ENCODE measurements at places on chromosomes 2 and 18.

GRCh38 chr2:218149098-218149497 lies 17.7 kb downstream of the CXCR1 start:
- DNase-seq: no peak

- DNase-seq: no peak
These were observed 154.0 kb downstream of the AGAP1 start for GRCh38 chr2:235647877-235648276.

DNA sequence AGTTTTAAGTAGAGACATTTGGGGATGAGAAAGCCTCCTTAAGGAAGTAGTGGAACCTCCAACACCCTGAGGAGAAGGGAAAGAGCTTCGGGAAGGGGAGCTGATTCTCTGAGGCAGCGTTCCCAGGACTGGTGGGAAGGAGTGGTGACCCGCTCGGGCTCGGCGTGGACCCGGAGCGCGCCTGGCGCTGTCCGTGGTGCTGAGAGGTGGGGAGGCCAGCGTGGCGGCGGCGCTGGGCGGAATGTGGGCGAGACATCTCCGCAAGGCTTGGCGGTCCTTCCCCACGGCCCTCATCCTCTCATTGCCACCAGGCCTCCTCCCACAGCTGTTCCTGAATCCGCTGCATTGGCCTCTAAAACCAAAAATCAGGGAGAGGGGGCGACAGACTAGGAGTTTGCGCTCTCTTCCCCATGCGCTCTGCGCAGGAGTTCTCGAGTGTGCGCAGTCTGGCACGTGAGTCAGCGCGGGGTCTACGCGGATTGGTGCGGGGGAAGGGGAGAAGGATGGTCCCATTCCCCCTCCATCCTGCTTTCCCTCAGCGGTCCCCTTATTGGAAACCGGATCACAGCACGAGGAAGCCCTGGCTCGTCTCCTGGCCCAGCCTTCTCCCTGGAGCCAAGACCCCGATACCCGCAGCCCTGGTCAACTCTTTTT lies 857 bp downstream of the RESP18 start:
- no peak for DNase-seq

DNA sequence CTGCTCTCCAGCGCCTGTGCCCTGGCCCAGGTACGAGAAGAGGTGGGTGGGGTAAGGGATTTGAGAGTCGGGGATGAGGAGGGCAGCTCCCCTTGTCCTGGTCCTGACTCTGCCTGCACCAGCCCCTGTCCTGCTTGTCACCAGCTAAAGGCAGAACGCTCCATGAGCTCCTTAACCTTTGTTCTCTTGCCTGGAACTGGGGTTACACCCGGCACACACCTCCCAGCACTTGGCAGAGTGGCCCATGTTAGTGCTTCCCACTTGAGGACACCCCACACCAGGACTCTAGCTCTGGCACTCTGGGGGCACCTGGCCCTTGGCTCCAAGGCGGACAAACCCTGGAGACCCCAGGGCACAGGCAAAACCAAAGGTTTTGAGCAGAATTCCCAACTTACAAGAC lies 19.2 kb downstream of the ANO7 start:
- DNase-seq: no peak

DNA sequence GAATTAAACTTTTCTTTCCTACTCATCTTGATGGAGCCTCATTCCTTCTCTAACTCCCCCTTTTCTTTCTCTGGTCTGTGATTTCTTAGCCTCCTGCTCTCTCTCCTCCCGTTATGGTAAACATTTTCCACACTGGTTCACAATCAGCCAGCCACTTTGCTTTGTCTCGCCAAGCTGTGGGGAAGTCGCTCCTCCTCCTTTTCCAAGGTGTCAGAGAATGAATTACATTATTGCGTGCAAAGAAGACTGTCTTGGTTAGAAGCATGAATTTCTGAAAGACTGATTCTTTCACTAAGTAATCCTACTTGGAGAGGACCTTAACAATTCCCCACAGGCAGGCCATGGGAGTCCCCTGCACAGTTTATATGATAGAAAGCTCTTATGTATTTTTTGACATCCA lies 46.1 kb downstream of the RASGRP3 start:
- no peak for DNase-seq

GRCh38 chr2:188244383-188244782 lies 47.3 kb upstream of the GULP1 start:
- no peak for DNase-seq

DNA sequence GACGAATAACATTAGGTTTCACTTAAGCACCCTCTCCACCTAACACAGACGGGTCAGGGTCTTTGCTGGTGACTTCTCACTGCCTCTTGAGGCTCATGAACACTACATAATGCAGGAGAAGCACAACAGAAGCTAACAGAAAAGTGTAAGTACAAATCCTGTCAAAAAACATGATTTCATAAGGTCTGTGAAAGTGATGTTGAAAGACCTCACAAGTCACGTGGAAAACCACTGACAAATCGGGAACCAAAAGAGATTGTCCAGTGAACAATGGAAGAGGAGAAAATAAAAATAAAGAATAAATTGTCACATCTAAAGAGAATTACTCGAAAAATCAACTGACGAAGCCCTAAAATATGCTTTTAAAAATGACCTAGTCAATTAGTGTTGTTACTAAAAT lies 14.0 kb downstream of the PSD4 start:
- DNase-seq: no peak

DNA sequence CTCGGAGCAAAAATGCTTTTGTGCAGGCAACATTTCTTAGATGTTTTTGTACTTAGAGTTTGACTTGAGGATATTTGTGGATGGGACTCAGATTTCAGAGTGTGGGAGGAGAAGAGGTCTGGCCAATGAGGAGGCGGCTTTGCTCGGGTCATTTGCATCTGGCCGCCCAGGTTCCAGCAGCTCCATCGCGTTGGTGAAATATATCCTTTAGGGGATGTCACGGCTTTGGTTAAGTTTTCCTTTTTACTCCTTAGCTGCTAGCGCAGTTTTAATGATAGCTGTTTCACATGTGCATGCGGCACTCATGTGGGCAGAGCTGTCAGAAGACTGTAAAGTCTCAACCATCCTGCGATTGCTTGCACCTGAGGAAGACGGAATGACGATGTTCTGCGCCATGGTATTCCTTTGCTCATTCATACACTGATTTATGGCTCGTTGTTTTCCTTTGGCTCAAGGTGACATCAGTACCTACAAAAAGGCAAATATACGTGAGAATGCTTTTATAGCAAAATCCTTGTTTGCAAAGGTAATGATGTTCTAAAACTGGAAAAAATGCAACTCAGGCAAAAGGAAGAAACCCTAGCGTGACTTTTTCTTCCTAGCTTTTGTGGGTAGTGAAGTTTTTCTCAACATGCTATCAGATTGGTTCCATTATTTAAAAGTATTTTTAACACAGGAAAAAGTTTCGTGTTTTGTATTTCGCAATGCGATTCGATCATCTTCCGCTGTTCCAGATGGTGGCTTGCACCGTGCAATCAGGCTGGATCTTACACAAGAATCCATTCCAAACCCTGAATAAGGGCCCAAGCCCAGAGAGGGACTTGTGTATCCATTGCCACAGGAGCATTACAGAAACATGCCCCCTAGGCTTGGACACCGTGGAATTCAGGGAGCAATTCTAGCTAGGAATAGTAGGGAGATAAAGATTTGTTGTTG lies 70.5 kb upstream of the ZNF516 start:
- DNase-seq: peak; percentile 77

DNA sequence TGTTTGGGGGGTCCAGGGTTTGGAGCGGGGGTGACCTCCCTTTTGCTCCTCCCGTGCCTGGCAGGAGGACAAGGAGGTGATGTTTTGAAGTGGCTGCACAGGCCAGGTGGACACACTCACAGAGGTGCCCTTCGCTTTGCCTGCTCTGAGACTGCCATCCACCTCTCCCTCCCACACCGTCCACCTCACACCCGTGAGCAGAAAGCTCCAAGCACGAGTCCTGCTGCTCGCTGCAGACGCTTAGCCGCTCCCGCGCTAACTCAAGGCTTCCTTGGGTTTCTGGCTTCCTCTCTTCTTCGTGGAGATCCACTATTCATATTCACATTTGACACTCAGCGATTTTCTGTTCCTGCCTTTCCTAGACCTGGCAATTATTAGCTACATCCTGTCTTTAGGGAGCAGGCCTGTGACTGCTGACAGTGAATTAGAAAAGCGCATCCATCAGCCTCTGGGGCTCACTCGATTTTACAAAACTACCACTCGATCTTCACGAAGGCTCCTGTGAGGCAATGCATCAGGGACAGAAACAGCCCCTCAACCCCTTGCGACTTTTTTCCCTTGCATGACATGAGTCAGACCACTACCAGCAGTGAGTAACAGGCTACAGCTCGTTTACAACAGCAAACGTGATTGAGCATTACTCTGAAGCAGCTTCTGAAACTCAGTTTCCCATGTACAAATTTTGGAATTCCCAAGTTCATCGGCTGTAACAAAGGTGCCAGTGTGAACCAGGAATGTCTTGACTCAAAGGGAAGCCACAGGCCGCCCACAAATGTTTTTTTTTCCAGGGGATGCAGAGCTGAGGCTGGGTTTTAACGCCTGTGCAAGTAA lies 238.7 kb upstream of the SOX11 start:
- DNase-seq: peak; percentile 42

GRCh38 chr2:219684721-219685689 lies 57.6 kb downstream of the SLC4A3 start:
- DNase-seq: no peak

DNA sequence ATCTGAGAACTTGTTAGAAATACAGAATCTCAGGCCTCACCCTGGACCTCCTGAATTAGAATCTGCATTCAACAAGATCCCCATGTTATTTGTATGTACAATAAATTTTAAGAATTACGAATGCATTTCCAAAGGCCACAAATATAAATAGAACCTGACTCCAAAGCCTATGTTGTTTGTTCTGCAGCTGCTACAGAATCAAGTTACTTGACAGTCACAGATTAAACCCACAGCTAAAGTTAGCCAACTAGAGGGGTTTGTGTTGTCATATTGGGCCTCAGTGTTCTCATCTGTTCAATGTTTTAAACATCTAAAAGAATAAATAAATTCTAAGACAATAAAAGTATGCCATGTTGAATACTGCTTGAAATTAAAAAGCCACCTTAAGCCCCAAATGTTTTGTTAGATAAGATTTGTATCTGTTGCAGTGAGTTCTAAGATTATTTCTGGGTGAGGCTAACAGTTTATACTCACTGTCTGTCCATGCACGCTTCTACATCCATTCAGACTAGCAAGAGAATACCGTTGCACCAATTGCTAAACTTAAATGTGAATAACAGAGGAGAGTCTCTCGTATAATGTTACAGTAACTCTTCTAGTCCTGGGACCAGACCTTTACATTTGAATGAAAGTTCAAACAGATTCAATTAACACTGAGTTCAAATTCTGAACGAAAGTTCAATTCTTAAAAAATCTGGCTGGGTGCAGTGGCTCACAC lies 200.4 kb downstream of the MEMO1 start:
- no peak for DNase-seq

DNA sequence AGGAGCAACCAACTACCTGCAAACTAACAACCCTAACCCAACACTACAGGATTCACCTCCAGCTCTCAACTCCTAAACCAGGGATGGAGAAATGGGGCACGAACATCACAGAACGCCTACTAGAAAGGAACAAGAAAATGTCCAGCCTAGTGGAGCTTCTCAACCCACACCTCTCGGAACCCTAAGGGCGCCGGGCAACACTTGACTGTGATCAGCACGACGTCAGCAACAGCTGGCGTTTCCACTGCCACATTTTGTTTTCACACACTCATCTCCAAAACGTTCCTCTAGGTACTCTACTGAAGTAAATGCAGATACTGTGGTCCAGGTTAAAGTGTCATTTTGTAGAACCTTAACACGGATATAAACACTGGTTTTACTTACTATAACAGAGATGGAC lies 4.2 kb downstream of the RNASEH1 start:
- DNase-seq: no peak

DNA sequence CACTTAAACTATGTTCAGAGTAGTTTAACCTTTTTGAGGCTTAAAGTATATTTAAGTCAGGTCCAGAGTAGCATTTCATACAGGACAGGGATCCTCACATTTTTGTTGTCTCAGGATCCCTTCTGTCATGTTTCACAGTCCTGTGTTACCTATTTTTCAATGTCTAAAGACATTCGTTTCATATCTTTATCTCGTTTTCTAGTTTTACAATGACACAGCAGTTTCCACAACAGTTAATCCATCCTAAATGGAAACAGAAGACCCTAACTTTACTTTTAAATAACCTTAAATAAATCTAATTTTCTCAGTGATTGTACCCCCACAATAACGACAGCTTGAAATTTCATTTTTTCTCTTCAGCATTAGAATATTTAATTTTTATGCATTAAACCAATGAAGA lies 17.3 kb upstream of the SCN9A start:
- DNase-seq: no peak

GRCh38 chr2:236712961-236713673 lies 143.5 kb downstream of the ACKR3 start:
- no peak for DNase-seq

GRCh38 chr18:38993342-38993741 lies 1427.7 kb upstream of the CELF4 start:
- no peak for DNase-seq

- DNase-seq: no peak
These were observed 220.8 kb downstream of the SH3RF3 start for GRCh38 chr2:109349503-109350465.

DNA sequence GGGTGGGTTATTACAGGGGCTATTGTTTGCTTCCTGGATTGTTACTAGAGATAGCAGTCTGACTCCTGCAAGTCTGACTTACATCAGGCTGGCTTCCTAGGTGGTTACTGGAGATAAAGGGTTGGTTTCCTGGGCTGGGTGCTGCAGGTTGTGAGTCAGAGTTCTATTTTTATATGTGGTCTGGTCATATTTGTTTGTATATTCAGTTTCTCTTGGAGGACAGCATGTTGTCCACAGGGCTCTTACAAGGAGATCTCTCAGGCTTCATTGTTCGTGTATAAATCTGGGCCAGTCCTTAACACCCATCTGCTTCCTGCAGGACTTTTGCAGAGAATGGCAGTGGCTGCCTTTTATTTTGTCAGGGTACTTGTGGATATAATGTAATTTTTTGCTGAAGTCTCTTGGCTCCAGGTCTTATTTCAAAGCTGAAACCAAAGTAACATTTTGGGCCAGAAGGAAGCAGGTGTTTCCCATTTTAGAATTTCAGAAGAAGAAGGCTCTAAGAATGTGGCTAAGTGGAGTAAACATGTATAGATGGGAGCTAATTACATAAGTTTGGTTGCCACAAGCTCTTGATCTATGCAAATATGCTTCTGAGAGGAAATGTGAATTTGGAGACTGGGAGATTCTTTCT lies 65.9 kb upstream of the SLC16A14 start:
- peak; percentile 40 for DNase-seq

DNA sequence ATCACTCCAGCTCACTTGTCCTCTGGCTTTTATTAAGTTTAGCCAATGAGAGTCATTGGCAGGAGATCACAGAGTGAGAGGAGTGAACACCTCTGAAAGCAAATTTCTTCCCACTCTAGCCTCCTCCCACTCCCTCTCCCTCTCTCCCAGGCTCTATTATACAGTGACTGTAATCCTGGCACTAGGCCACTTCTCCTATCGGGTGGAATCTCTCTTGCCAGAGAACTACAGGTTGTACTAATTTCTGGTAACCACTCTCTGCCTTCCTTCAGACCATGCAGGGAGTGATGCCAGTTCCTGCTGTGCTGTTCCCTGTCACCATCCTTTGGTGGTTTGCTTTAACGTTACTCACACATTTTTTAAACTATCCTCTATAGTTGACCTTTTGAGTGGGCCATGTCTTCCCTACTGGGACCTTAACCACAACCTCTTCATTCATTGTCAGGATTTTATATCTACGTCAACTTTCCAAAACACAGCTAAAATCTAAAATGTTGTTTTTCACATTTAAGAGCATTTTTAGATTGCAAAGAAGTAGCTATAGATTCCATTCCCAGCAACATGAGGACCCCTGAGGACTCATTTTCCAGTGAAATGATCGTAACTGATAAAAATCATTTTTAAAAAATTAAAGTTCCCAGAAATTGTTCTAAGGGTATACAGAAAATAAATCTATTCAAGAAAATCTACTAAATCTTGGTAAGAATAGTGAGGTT lies 217.1 kb downstream of the MREG start:
- peak; percentile 64 for DNase-seq
